ENCODE measurements at places on chromosomes 13 and 19. TPM values are rescaled to one million over a fixed set of nuclear protein-coding genes. Genes with fewer than 3 reads are reported as not detected.

The ERCC5 gene
- 19.0 TPM for polyA plus RNA-seq

The SPIB gene
- not detected for polyA plus RNA-seq

GRCh38 chr19:10006335-10006708, 4.0 kb downstream of the COL5A3 start:
- DNase-seq = no peak

The KIR2DL4 gene
- polyA plus RNA-seq = not detected

GRCh38 chr19:32339988-32340874, 5.2 kb upstream of the ZNF507 start:
- DNase-seq = peak; percentile 74

GRCh38 chr13:40770609-40770933, 419 bp downstream of the MRPS31 start:
- no peak for DNase-seq

The DACT3 gene
- 10.6 TPM for polyA plus RNA-seq

The ZIC2 gene
- not detected for polyA plus RNA-seq

The HSH2D gene
- polyA plus RNA-seq = not detected

DNA sequence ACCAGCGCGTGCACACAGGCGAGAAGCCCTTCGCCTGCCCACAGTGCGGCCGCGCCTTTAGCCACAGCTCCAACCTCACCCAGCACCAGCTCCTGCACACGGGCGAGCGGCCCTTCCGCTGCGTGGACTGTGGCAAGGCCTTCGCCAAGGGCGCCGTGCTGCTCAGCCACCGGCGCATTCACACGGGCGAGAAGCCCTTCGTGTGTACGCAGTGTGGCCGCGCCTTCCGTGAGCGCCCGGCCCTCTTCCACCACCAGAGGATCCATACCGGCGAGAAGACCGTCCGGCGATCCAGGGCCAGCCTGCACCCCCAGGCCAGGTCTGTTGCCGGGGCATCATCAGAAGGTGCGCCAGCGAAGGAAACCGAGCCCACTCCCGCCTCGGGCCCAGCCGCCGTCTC, 4.4 kb upstream of the ZNF446 start:
- peak; percentile 11 for DNase-seq

The LILRB4 gene
- not detected for polyA plus RNA-seq

The SNRNP70 gene
- 359 TPM for polyA plus RNA-seq

DNA sequence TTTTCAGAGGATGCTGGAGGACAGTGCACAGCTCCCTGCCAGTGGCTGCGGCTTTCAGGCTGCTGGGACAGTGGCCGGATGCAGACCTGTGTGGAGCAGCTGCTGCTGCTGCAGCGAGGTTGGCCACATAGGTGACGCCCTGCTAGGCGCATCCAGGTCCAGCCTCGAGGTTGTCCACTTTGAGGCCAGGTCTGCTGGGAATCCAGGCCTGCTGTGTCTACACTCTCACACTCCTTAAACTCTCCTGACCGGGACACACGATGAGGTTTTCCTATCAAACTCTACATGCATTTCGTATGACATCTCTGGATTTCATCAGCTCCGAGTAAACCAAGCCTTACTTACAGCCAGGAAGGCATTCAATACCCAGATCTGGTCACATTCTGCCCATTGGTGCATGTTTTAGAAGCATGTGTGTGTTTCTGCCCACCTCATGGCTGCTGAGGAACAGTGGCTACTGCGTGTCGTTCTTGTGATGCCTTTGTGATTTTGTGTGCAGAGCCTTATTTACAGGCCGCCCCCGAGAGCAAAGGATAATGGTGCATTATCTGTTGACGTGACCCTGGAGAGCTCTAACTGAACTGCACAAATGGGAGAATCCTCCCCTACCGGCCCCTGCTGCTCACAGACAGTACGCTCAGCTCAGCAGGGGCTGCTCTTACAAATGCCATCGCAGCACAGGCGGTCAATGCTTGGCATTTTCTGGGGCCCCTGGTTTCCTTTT, 12.3 kb upstream of the MCF2L start:
- no peak for DNase-seq

- no peak for DNase-seq
Measured at GRCh38 chr13:94328381-94329041, 151.0 kb downstream of the DCT start.

DNA sequence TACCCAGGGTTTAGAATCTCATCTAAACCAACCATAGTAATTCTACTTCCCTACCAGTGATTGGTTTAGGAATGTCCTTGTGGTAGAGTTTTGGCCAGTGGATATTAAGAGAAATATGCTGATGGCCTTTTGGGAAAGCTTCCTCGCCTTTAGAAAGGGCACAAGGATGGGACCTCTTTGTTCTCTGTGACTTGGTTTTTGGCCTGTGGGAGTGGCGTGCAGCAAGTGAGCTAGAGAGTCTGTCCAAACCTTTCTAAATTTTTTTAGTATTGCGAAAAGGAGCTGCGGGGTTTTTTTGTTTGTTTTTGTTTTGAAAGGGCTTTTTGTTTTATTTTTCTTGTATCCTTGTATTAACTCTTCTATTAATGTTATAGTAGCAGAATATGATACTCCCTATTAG, 20.6 kb downstream of the USPL1 start:
- no peak for DNase-seq

The ZNF98 gene
- polyA plus RNA-seq = not detected

All from SK-N-SH (cell line).